ENCODE measurements at places on chromosomes 16 and 17.

DNA sequence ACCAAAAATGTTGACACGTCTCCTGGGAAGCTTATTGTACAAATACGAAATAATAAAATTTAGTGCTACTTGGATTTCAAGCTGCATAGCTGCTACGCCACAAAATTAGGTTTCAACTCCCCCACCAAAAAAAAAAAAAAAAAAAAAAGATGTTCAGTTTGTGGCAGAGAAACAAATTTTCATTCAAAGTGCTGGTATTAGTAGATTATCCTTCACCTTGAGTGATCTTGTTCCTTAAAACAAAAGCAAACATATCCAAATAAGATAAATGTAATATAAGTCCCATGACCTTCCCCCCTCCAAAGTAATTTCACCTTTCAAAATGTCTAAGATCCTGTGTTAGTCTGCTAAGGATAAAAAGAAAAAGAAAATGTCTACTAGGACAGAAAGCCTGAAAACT lies 2.2 kb downstream of the TOB1 start:
- DNase-seq = no peak

GRCh38 chr16:24163935-24164334 lies 92.2 kb upstream of the CACNG3 start:
- DNase-seq = no peak

DNA sequence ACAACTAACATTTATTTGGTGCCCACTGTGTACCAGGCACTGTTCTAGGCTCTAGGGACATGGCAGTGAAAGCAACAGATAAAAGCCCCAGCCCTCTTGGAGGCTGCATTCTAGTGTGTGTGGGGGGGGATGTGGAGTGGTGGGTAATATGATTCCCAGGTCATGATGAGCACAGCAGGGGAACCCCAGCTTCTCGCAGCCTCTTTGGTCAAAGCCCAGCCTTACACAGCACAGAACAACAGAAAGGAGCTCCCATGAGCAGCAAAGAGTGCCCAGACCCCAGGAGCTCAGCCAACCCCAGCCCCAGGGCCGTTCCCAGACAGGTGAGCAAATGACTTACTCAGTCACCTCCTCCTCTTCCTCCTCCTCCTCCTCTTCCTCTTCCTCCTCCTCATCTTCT lies 21.9 kb downstream of the CNGB1 start:
- DNase-seq = no peak

DNA sequence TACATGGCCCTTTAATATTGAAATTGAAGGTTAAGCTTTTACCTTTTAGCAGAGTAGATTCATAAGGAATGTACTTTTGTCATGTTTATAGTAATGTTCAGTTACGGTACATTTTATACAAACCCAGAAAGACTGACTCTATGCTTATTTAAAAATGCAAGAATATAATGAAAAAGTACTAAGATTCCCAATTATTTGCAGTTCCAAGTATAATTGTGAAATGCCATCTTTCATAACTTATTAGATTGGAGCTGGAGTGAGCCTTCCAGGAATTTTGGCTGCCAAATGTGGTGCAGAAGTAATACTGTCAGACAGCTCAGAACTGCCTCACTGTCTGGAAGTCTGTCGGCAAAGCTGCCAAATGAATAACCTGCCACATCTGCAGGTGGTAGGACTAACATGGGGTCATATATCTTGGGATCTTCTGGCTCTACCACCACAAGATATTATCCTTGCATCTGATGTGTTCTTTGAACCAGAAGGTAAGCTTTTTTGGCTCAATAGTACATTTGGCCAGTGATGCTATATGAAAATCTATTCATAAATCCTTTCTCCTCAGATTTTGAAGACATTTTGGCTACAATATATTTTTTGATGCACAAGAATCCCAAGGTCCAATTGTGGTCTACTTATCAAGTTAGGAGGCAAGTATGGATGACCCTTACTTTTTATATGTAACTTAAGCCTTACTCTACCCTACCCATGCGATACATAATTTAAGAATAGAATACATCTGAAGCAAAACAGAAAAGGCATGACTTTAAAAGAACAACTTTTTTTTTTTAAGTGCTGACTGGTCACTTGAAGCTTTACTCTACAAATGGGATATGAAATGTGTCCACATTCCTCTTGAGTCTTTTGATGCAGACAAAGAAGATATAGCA lies 4.2 kb downstream of the SRSF2 start:
- DNase-seq = no peak

DNA sequence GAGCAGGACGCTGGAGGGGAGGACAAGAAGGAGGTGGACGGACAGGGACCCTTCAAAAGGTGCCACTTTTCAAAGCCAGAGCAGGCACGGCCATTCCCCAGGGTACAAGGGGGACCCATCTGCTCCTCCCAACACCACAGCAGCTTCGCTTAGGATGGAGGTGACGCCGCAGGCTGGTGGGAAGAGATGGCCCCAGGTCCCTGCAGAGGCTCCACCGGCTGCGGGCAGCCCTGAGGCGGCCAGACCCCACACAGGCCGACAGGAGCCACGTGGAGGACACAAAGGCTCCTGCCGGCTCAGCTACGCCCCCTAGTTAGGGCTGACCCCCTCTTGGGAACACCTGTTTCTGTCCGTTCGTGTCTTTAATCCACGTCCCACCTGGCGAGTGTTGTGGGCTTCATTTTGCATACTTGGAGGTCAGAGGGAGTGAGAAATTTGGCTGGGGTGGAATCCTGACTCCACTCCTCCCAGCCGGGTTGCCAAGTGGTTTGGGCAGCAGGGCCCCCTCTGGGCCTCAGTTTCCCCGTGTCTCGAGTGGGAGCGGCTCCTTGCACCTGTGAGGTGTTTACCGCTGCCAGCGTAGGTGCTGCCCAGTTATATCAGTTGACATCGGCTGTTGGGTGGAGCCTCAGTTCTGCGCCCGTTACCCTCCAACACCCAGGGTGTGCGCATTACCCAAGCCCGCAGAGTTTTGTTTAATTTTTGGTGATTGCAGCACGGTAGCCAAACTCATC lies 5.8 kb upstream of the FN3KRP start:
- no peak for DNase-seq

GRCh38 chr17:38453951-38454421 lies 25.7 kb downstream of the ARHGAP23 start:
- DNase-seq = no peak

GRCh38 chr17:43591779-43592562 lies 45.8 kb upstream of the ETV4 start:
- no peak for DNase-seq

DNA sequence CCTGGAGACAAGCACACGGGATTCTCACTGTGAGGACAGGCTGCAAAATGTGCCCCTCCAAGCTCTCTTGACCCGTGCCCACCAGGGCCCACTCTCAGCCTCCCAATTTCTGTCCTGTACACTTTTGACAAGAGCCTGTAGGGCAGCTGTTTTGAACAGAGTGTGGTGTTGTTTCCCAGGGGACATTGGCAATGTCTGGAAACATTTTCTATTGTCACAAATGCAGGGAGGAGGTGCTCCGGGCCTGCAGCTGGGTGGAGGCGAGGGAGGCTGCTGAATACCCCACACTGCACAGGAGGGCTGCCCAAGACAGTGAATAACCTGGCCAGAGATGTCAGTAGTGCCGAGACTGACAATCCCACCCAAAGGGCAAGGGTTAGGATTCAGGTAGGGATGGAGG lies 10.5 kb downstream of the CEP295NL start:
- no peak for DNase-seq

- DNase-seq = no peak
Observed at GRCh38 chr17:39639566-39640458, 2.9 kb downstream of the STARD3 start.

GRCh38 chr17:8476741-8477140 lies 41.1 kb downstream of the NDEL1 start:
- DNase-seq = no peak

GRCh38 chr16:54813778-54814177 lies 116.9 kb upstream of the IRX5 start:
- no peak for DNase-seq

- DNase-seq = no peak
Observed at GRCh38 chr17:66087073-66087472, 104.9 kb downstream of the CEP112 start.

DNA sequence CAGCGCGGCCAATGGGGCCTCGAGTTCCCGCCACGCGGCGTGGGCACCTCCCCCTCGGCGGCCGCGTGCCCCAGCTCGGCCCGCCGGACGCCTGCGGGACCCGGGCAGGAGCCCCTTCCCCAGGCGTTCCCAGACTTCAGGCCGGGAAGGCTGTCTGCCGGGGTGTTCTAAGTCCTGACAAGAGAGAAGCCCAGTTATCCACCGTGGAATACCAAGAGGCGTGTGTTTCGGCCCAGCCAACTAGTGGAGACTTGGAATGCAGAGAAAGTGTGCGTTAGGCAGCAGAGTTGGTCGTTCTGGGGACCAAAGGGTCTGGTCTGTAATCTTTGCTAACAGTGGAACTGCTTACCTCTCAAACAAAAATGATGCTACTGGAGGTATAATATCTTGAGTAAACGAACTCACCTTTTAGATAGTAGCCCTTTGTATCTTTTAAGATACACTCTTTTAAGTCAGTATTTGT lies 251 bp upstream of the HSF5 start:
- no peak for DNase-seq

DNA sequence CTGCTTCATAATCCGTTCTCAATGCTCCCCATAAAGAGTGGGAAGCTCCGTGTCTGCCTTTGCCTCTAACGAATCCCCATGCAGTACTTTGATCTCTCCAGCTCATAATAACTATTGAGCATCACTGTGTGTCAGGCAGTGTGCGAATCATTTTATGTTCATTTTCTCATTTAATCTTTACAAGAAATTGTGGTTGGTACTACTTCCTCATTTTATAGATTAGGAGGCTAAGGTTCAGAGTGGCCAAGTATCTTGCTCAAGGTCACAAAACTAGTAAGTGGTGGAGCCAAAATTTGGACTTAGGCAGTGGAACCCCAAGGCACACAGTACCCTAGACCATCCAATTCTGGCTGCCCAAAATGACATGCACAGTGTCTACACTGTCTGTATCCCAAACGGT lies 44.8 kb downstream of the ABCC12 start:
- no peak for DNase-seq

DNA sequence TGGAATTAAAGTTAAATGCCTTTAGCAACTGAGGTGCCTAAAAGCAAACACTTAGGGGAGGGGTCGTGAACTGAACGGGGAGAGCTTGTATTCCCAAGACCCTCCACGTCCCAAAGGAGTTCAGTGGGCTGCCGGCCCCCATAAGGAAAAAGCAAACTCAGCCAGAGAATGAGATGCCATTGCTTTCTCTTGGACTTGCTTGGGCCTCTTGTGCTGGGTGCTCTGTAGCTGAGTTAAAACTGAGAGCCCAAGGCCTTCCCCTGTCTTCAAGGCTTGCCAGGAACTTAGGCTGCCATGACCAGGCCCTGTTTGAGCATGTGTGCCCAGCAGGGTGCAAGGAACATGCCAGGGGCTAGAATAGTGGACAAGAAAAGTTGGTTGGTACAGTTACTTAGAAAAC lies 199.8 kb downstream of the IRX3 start:
- DNase-seq = no peak

DNA sequence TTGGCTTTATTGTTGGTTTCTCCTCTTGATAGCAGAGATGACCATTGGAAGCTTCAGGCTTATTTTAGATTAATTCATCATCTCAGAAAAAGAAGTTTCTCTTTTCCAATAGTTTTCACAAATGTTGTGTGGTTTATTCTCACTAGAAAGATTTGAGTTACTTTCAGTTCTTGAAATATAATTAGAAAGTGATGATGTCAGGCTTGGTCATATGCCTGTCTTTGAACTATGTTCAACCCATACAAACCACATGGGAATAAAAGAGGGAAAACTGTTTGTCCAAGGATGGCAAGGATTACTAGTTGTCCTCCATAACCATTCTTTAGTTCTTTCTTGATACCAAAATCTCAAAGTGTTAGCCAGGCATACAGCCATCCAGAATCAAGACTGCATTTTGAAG lies 3.7 kb upstream of the HS3ST2 start:
- DNase-seq = no peak

DNA sequence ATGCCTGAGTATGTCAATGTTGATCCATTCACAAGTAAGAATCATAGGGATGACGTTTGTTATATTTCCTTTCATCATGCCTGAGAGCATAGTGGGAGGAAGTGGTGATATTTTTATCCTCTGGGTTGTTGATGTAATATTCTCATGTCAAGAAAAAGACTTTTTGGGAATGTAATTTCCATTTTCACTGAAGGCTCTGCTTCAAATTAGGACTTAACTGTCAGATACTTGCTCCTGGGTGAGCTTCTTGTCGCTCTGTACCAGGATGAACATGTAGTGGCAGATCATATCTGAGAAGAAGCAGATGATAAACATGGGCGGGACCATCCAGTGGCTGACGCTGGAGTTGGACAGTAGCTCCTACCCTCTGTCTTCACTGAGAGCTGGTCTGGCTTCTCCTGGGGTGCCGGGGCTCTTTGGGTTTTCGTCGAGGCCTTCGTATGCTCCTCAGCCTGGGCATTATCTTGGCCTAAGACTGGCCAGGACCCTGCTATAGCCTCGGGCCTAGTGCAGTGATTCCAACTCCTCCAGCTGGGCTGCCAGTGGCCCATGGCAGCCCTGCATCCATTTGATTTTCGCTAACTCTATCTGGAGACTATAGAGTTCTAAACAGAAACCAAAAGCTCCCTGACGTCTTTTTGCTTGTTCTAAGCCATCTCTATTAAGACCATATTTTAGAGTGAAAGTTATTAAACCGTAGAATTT lies 19.7 kb downstream of the CYB5B start:
- DNase-seq = no peak

- no peak for DNase-seq
Observed at GRCh38 chr17:57531648-57532504, 213.2 kb downstream of the CCDC182 start.

DNA sequence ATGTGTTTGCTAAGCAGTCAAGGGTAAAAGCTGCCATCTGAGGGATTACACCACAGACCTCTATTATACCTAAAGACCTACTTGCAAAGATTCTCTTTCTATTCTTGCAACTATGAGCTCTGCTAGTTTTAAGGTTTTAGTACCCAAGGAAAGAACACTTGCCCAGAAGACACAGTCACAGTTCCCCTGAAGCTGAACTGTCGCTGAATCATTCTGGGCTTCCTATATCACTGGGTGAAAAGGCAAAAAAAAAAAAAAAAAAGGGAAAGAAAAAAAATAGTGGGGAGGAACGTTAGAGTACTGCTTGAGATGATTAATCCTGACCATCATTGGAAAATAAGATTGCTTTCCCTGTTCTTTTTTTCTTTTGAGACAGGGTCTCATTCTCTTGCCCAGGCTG lies 37.9 kb downstream of the LYRM1 start:
- no peak for DNase-seq

DNA sequence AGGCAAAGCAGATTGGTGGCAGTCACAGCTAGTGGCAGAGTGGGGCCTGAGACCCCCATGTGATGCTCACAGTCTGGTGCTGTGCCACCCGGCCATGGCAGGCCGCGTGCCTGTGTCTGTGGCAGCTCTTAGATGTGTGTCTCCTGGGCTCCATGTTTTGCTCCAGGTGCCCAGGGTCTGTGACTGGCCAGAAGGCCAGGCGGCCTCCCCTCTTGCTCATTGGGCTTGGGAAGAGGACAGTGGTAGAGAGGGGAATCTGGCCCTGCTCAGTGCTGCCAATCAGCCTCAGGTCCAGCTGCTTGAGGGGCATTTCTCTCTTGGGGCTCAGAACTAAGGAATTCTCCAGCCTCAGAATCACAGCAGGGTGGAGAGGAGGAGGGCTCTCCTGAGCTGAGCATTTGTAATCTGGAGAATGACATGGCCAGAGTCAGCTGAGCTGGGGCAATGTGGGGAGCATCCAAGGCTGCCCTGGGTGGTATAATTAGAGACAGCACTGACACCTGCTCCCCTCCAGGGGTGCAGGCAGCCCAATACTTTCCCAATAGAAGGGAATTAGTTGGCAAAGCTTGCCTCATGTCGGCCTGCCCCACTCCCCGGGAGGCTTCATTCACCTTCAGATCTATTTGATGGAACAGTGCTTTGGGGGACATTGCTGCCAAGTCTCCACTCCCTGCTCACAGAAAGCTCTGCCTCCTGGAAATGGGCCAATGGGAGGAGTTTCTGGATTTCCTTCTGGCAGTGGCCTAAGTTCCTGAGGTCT lies 2.7 kb upstream of the LASP1NB start:
- no peak for DNase-seq
